ENCODE measurements at places on chromosomes 1 and 21.

DNA sequence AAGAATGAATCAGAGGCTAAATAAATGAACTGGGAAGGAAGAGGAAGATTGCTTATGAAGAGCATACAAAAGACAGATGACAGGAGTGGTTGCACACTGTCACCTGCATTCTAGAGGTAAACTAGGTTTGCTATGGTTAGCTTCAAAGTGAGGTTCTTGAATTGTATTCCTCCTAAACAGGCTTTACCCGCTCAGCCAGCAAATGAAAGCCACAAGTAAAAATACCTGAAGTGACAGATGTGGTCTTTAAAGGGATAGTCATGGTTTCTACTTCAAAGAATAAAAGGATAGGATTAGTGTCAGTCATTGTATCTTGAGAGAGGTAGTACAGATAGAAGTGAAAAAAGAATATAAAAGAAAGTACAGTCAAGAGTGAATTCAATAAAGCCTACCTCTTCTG, 32.4 kb upstream of the PRDX6 start:
- no peak for DNase-seq

- DNase-seq: peak; percentile 92
Measured at GRCh38 chr1:46401964-46402626, 8.0 kb downstream of the FAAH start.

DNA sequence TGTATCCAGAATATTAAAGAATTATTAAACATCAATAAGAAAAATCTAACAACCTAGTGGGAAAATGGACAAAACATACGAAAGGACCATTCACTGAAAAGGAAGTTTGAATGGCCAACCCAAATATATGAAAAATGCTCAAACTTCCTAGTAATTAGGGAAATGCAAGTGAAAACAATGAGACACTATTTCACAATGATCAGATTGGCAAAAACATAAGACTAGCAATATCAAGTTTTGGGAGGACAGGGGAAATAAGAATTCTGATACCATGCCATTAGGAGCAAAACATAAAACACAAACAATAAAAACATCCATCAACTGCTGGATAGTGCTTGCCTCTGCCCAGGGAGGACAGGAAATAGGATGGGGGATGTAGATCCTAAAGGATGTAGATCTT, 14.3 kb downstream of the XCL2 start:
- no peak for DNase-seq

- DNase-seq: no peak
Measured at GRCh38 chr1:145978471-145978853, 14.0 kb downstream of the POLR3GL start.

- no peak for DNase-seq
Measured at GRCh38 chr1:161779393-161779792, 13.3 kb downstream of the ATF6 start.

- no peak for DNase-seq
Measured at GRCh38 chr21:25964015-25964414, 206.6 kb downstream of the APP start.

DNA sequence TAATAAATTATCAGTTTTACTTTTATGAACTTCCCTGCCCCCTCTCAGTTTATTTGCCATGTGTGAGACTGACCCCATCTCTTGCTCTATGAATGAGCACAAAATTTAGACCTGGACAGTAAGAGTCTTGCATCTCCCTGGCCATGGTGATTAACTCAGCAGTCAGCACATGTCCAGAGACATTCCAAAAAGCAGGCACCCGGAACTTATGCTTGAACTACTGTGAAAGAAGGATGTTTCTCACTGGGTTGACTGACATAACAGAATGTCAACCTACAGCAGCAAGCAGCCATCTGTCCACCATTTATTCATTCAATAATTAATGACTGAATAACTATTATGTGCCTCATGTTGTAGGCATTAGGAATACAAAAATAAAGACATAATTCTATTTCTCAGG, 11.3 kb upstream of the SEC16B start:
- DNase-seq: no peak

- DNase-seq: no peak
Measured at GRCh38 chr1:56278061-56278460, 301.3 kb downstream of the PLPP3 start.

DNA sequence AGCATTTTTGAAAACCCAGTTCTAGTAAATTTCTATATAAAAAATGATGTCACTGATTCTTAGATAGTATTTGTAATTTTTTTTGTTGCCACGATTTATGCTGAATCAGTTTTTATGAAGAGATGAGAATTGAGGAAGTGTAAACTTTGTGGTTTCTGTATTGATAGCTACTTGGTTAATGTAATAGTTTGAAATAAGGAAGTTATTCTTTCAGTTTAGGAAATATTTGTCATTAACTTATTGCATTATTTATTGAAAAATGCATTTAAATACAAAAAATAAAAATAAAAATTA, 97.8 kb downstream of the ZFYVE9 start:
- DNase-seq: no peak

GRCh38 chr1:56551691-56552090, 27.7 kb downstream of the PLPP3 start:
- DNase-seq: peak; percentile 12

GRCh38 chr1:57599236-57599994, 175.6 kb upstream of the DAB1 start:
- DNase-seq: no peak

DNA sequence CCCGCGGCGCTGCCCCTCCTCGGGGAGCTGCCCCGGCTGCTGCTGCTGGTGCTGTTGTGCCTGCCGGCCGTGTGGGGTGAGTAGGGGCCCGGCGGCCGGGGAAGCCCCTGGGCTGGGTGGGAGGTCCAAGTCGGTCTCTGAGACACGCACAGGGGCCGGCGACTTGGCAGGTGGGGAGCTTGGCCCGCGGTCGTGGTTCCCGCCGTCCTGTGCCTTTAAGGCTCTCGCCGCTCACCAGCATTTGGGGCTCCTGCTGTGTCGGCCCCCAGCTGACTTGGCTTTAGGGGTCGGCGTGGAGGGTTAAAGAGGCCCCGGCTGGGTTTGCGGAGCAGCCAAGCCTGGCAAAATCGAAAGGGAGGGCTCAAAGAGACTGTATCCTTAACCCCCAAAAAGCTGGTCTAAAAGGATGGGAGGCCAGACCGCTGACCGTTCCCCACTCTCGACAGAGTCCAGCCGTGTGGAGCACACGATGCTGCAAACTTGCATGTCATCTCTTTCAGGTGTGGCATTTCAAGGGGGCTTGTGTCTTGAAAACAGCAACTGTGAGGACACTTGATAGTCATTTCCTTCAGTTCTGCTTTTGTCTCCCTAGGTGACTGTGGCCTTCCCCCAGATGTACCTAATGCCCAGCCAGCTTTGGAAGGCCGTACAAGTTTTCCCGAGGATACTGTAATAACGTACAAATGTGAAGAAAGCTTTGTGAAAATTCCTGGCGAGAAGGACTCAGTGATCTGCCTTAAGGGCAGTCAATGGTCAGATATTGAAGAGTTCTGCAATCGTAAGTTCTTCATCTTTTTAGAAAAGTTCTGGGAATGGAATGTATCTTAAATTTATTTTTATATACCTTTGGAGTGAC, 540 bp downstream of the CD55 start:
- no peak for DNase-seq

- DNase-seq: no peak
Measured at GRCh38 chr1:1561801-1562470, 12.7 kb downstream of the SSU72 start.

DNA sequence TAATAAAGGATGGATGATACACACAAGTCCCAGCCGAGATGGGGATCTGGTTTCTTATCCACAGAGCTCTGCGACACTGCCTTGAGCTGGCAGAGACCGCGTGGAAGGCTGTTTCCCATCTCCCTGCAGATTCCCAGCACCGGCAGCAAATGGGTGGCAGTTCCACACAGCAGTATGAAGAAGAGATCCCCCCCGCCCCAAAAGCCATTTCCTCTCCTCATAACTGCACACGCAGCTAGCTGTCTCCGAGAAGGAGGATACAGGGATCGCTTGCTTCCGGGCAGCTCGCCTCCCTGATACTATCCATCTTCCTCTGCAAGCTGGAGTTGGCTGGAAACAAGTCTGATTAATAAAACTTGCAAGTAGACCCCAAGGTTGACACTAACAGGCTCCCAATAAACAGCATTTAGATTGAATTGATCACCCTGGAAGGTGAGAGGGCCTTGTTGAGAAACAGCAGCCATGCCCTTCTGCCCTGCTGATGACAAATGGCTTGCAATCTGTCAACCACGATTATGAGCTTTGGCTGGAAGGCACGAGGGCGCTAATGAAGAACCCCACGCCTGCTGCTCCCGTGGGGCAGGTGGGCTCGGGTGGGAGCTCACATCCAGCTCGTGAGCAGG, 642.3 kb downstream of the AJAP1 start:
- no peak for DNase-seq

- no peak for DNase-seq
Measured at GRCh38 chr1:216410026-216410425, 13.2 kb downstream of the USH2A start.

DNA sequence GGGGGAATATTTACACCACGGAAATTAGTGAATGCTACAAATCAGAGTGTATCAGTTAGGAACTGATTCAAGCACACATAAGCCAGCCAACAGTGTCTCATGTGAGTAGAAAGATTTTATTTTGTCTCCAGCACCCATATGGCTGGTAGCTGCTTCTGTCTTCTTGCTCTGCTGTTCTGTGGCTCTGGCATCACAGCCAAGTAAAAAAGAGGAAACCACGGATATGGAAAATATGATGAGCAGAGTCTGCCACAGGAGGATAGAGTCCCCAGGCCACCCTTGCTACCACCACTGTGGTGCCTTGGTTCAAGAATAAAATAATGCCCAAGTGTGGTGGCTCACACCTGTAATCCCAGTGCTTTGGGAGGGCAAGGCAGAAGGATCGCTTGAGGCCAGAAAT, 53.6 kb upstream of the SPOCD1 start:
- no peak for DNase-seq

DNA sequence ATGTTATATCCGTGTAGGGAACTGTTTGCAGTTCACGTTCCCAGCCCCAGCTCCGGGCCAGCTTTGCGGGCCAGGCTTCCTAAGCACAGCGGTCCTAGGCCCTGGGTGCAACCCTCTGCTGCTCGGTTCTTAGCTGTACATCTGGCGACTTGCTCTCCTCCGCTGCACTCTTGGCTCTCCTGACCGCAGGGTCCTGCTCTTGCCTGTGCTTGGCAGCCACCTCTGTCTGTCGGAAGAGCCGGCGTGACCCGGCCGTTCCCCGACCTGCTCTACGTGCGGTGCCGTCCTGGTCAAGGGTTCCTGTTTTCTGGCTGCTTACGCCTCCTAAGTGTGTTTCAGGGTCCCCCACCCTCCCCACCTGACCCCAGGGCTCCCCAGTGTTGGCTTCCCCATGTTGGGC, 36.7 kb downstream of the FAAP20 start:
- no peak for DNase-seq

DNA sequence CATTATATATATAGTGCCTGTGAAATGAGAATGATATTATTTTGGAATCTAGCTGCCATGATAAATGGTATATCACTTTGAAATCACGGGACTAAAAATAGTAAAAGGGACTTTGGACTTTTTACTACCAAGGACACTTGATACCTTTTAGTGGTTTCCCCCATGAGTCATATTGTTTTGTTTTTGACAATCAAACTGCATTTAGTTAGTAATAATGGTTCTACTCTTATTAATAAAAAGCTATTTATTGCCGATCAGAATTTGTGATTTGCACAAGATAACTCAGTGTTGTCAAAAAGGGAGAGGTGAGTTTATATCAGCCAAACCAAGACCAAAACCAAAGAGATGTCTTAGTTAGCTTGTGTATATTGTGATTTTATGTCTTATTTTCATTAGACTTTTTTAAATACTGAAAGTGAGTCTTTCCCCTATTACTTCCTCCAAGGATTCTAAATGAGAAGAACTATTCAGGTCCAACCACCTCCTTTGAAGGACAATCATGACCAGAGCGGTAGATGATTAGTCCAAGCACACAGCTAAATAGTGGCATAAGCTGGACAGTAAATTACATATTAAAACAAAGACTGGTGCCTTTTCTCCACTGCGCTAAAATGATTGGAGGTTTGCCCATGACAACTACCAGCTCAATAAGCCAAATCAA, 281.7 kb upstream of the ESRRG start:
- DNase-seq: no peak

DNA sequence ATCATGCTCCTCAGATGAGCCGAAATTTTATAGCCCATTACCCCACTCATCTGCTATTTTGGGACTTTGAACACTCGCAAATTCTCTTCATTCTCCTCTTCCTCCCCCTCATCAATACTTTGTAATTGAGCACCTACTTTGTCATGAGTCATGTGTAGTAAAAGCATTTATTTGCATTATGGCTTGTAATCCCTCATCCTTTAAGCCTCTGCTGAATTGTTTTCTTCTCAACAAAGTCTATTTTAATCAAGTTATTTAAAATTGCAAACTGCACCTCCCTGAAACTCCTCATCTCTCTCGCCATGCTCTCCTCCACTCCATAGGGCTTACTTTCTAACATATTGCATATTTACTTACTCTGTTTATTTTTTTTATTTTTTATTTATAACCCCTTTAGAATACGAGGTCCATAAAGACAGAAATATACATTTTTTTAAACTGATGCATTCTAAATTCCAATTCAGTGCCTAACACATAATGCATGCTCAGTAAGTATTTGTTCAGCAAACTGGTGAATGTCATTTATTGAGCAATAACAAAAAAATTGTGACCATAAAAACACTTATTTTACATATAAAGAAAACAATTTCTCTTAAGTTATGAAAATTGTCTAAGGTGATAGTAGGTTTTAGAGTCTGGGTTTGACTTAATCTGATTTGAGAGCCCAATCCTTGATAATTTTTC, 161.7 kb downstream of the FASLG start:
- no peak for DNase-seq

DNA sequence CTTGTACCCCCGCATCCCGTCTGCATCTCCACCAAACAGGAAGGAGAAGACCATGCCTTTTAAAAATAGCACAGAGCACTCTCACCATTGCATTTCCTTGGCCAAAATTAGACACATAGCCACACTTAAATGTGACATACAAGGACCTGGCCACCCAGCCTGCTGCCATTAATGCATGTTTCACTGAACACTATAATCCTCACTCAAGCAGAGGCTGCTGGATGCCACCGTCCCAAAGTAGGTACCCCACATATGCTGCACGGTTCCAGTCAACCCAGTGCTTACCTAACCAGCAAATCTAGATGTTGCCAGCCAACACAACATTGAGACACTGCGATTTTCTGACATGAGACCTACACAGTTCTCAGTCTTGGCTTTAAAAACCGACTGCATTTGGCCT, 107.7 kb downstream of the ADSS2 start:
- no peak for DNase-seq

DNA sequence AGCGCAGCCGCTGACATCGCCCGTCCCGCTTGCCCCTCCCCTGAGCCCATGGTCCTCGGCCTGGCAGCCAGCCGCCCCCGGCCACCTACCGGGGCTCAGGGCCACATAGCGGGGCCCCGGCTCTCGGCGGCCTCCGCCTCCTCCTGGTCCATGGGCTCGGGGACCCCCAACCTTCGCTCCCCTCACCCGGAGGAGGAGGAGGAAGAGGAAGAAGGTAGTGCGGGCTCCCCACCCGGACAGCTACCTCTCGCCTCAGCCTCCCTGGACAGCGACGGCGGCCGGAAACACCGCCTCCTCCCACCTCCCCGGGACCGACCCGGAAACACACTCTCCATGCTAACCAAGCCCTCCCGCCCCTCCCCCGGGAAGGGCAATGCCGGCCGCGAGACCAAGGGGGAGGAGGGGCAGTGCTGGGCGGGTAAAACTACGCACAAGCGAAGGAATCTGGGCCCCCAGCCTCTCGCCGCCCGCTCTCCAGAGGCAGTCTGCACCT, at the start of gene KIAA0319L:
TSS of gene KIAA0319L (minus strand) at position 286 of the 493 bp plus-strand sequence. CDS start 2,912 bp downstream, outside the sequence.
- DNase-seq: no peak

GRCh38 chr1:193927550-193927949, 741.1 kb upstream of the B3GALT2 start:
- no peak for DNase-seq

- DNase-seq: no peak
Measured at GRCh38 chr1:51649593-51650091, 32.8 kb downstream of the OSBPL9 start.

GRCh38 chr1:3459051-3459908, 4.8 kb downstream of the ARHGEF16 start:
- no peak for DNase-seq
